Left lung (tissue), 14 donors: ENCODE measurements at places on chromosomes 3 and 15. TPM values are rescaled to one million over a fixed set of nuclear protein-coding genes. Genes with fewer than 3 reads are reported as not detected.

DPPA2 gene
- total RNA-seq, result not detected

DNA sequence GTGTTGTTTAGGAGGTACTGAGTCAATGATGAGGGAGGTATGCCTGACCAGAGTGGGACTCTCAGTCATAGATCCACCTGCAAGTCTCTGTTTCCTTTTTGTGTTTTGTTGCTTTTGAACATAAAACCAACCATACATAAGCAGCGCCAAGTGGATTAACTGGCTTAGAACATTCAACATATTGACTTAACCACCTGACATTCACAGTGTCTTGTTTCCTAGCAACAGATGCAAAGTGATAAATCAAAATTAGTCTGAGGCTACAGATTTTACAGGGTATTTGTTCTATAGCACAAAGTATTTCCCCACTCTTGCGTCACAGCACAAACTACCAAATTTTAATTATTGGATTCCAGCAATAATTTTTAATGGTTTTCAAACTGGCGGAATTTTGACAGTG is 283.8 kb downstream of the BBX start:
- no peak overlapping the region for H3K4me3 ChIP-seq
- no peaks in the 10 kb centered on the region for H3K4me1 ChIP-seq
- peaks cover 46% of the 10 kb centered on the region for H3K36me3 ChIP-seq
- H3K27me3 ChIP-seq, result no peaks in the 10 kb centered on the region

GRCh38 chr3:24316887-24317383 is 177.7 kb downstream of the THRB start:
- H3K36me3 ChIP-seq, result no peaks in the 10 kb centered on the region
- H3K27me3 ChIP-seq, result no peaks in the 10 kb centered on the region
- no peak for DNase-seq
- H3K4me3 ChIP-seq, result no peak overlapping the region

GRCh38 chr3:46214751-46215352 is 6.7 kb upstream of the CCR1 start:
- H3K36me3 ChIP-seq, result no peaks in the 10 kb centered on the region
- H3K27me3 ChIP-seq, result no peaks in the 10 kb centered on the region
- H3K4me3 ChIP-seq, result no peak overlapping the region
- no peak for DNase-seq
- H3K4me1 ChIP-seq, result peaks cover 40% of the 10 kb centered on the region

GRCh38 chr3:193883551-193883950 is 252.4 kb upstream of the HES1 start:
- no peak overlapping the region for H3K4me3 ChIP-seq
- H3K27me3 ChIP-seq, result no peaks in the 10 kb centered on the region
- no peaks in the 10 kb centered on the region for H3K36me3 ChIP-seq
- no peak overlapping the region for H3K27ac ChIP-seq
- no peaks in the 10 kb centered on the region for H3K4me1 ChIP-seq

FAM43A gene
- total RNA-seq, result 8.8 TPM

XIRP1 gene
- 0.09 TPM for total RNA-seq

DNA sequence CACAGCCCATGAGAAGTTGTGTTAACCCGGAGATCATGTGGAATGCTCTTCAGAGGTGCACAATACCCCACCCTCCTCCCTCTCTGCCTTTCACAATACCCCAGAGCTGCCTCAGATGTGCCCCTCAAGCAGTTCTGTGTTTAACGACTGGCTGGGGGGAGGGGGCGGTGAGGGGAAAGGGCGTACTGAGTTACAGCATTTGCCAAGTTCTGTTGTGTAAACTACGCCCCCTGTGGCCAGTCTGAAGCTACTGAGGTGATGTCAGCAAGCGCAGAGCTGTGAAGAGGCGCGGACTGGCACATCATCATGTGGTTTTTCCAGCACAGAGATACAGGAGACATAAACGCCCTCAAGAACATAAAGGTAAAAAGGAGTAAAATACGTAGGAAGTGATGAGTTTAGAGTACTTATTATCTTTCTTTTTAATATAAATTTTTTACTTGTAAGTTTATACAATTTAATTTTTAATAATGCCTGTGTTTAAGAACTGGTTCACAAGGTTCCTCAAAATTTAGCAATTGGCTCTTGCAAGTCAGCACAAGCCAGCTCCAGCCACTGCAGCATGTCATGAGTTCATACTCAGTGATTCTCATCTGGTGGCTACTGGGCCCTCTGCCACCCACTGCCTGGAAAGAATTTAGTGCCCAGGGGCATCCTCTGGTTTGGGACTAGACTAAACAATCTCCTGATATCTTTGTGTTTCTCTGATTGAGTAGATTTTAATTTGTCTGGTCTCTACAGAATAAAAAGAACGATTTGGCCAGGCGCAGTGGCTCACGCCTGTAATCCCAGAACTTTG is 1.7 kb downstream of the EPB42 start:
- DNase-seq, result no peak
- no peaks in the 10 kb centered on the region for H3K27me3 ChIP-seq
- H3K4me1 ChIP-seq, result no peaks in the 10 kb centered on the region
- no peaks in the 10 kb centered on the region for H3K36me3 ChIP-seq

- DNase-seq, result peak; percentile 68
- no peak overlapping the region for H3K4me3 ChIP-seq
- no peak overlapping the region for H3K27ac ChIP-seq
- no peaks in the 10 kb centered on the region for H3K4me1 ChIP-seq
Observed at GRCh38 chr3:59688636-59689035, 638.8 kb upstream of the CFAP20DC start.

PLA2G4D gene
- 0.15 TPM for total RNA-seq

CATSPER2 gene
- total RNA-seq, result 4.0 TPM

SOX2 gene
- total RNA-seq, result not detected

DNA sequence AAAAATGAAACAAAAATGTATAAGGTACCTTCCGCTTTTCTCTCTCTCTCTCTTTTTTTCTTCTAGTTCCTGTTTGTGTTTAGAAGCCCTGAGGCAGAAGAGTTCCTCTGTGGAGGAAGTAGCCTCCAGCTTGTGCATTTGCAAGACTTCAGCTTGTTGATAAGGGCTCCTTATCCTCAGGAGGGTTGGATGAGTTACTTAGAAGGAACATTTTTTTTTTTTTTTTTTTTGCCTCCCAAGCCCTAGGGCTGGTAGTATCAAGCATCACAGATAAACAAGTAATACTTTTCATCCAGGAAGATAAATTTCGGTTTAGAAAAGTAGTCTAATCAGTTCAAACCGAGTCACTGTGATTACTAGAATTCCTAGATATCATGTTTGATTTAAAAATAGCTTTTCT is 91.0 kb upstream of the CBLB start:
- no peaks in the 10 kb centered on the region for H3K36me3 ChIP-seq
- H3K4me1 ChIP-seq, result no peaks in the 10 kb centered on the region
- H3K27me3 ChIP-seq, result no peaks in the 10 kb centered on the region
- DNase-seq, result no peak
- no peak overlapping the region for H3K4me3 ChIP-seq

GRCh38 chr3:4972652-4973643 is 6.3 kb upstream of the BHLHE40 start:
- peaks cover 18% of the 10 kb centered on the region for H3K4me1 ChIP-seq
- no peak overlapping the region for H3K27ac ChIP-seq
- no peak overlapping the region for H3K4me3 ChIP-seq
- DNase-seq, result no peak
- H3K36me3 ChIP-seq, result no peaks in the 10 kb centered on the region

- no peaks in the 10 kb centered on the region for H3K4me1 ChIP-seq
- no peaks in the 10 kb centered on the region for H3K36me3 ChIP-seq
- H3K27ac ChIP-seq, result no peak overlapping the region
Observed at GRCh38 chr15:28943146-28943545, 57.4 kb downstream of the APBA2 start.

DNA sequence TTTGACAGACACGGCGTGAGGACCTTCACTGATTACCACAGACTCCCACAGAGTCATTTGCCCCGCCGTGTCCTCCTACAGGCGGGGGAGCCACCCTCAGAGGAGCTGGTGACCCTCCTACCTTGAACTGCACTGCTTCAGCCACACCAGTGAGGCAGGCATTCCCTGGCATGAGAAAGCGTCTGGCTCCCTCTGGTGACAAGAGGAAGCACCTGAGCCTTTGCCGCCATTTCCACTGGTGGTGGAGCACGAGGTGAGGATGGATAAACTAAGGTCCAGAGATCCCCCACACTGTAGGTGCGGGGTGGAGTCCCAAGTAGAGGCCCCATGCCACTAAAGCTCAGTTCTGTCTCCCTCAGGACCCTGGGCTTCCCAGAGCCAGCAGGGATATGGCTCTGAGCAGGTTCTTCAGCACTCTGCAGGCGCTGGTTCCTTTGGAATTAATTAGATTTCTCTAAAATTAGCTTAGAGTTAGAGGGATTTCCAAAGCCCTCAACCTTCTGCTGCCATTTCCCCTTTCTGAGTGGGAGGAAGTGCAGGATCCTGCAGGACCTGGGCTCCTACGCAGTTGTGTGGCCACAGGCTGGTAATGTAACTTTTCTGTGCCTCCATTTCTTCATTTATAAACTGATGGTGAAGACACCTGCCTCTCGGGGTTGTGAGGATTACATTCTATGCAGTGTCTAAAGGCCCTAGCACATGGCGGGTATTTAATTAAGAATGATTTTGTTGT is 224.0 kb downstream of the SLCO3A1 start:
- no peaks in the 10 kb centered on the region for H3K27me3 ChIP-seq
- H3K36me3 ChIP-seq, result no peaks in the 10 kb centered on the region
- H3K4me3 ChIP-seq, result no peak overlapping the region
- H3K27ac ChIP-seq, result no peak overlapping the region
- peaks cover 22% of the 10 kb centered on the region for H3K4me1 ChIP-seq

DNA sequence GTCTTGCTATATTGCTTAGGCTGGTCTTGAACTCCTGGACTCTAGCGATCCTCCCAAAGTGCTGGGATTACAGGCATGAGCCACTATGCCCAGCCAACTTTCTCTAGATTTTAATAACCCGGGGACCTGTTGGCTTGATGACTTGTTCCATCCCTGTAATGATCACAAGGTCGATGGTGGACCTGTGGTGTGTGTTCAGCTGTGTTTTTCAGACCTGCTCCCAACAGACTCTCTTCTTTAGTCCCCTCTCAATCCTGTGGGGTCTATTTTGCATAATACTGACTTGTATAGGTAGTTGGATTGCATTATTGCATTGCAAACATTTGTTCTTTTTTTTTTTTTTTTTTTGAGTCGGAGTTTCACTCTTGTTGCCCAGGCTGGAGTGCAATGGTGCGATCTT is 1.9 kb downstream of the MAP2K1 start:
- DNase-seq, result no peak
- no peaks in the 10 kb centered on the region for H3K36me3 ChIP-seq
- no peak overlapping the region for H3K27ac ChIP-seq
- no peak overlapping the region for H3K4me3 ChIP-seq
- H3K4me1 ChIP-seq, result peaks cover 65% of the 10 kb centered on the region

DNA sequence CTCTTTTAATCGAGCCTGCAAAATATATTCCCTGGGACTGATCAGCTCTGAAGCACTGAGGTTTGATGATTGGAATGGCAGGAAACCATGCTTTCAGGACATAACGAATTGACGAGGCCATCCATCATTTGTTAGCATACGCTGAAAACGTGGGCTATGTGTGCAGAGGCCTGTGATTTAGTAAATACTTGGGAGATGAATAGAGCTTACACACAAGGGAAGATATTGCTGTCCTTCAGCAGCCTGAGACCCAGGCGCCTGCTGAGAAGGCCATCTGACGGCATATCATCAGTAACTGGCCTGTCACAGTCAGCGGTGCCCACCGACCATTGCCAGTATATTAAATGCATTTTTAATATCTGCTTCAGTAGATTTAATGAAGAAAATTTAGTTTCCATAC is 16.2 kb downstream of the CDIN1 start:
- H3K4me3 ChIP-seq, result no peak overlapping the region
- no peaks in the 10 kb centered on the region for H3K4me1 ChIP-seq
- H3K27ac ChIP-seq, result no peak overlapping the region
- H3K27me3 ChIP-seq, result no peaks in the 10 kb centered on the region
- no peak for DNase-seq
- no peaks in the 10 kb centered on the region for H3K36me3 ChIP-seq

DNA sequence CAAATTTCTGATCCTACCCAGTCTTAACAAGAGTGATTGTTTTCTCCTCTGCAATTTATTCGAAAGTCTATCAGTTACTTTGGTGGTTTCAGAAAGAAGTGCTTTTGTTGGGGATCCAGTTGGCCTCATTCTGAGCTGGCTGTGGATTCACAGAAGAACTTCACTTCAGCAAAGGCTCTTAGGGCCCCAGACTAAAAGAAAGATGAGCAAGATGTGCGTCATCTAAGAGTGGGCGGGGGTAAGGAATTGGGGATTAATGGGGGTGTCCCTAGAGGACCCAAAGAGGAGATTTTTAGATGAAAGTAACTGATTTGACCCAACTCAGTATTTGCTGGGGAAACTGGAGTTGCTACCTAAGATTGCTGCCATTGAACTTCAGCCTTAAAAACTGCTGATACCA is 63.9 kb upstream of the TSEN2 start:
- DNase-seq, result no peak
- no peaks in the 10 kb centered on the region for H3K27me3 ChIP-seq
- H3K27ac ChIP-seq, result no peak overlapping the region
- H3K4me3 ChIP-seq, result no peak overlapping the region
- no peaks in the 10 kb centered on the region for H3K36me3 ChIP-seq

GRCh38 chr3:150656316-150656715 is 47.4 kb downstream of the ERICH6 start:
- no peaks in the 10 kb centered on the region for H3K4me1 ChIP-seq
- no peak for DNase-seq
- no peak overlapping the region for H3K4me3 ChIP-seq
- no peaks in the 10 kb centered on the region for H3K36me3 ChIP-seq
- no peaks in the 10 kb centered on the region for H3K27me3 ChIP-seq
- H3K27ac ChIP-seq, result no peak overlapping the region

EOMES gene
- total RNA-seq, result 0.94 TPM

BUB1B gene
- total RNA-seq, result 4.6 TPM

- peak overlapping the region; percentile 92 for H3K27ac ChIP-seq
- H3K4me3 ChIP-seq, result peak overlapping the region; percentile 78
- no peaks in the 10 kb centered on the region for H3K4me1 ChIP-seq
- DNase-seq, result peak; percentile 57
- H3K36me3 ChIP-seq, result no peaks in the 10 kb centered on the region
Observed at GRCh38 chr3:97822359-97822775, 556 bp downstream of the CRYBG3 start.

CP gene
- 5.8 TPM for total RNA-seq

CCR8 gene
- total RNA-seq, result not detected

DNA sequence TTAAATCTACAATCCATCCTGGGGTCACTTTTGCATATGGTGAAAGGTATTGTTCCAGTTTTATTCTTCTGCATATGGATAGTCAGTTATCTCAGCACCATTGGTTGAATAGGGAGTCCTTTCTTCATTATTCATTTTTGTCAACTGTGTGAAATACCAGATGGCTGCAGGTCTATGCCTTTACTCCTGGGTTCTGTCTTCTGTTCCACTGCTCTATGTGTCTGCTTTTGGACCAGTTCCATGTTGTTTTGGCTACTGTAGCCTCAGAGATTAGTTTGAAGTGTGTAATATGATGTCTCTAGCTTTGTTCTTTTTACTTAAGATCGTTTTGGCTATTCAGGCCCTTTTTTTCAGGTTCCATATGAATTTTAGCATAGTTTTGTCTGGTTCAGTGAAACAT is 795.8 kb downstream of the OTOL1 start:
- H3K4me3 ChIP-seq, result no peak overlapping the region
- H3K4me1 ChIP-seq, result no peaks in the 10 kb centered on the region
- H3K36me3 ChIP-seq, result no peaks in the 10 kb centered on the region
- no peaks in the 10 kb centered on the region for H3K27me3 ChIP-seq
- DNase-seq, result no peak
